ENCODE measurements at places on chromosomes 1 and 21.

- H3K4me1 ChIP-seq = peaks cover 30% of the 10 kb centered on the region
- H3K27ac ChIP-seq = no peak overlapping the region
- DNase-seq = no peak
- H3K36me3 ChIP-seq = no peaks in the 10 kb centered on the region
- H3K4me3 ChIP-seq = no peak overlapping the region
Observed at GRCh38 chr1:205593967-205594366, 37.8 kb downstream of the ELK4 start.

DNA sequence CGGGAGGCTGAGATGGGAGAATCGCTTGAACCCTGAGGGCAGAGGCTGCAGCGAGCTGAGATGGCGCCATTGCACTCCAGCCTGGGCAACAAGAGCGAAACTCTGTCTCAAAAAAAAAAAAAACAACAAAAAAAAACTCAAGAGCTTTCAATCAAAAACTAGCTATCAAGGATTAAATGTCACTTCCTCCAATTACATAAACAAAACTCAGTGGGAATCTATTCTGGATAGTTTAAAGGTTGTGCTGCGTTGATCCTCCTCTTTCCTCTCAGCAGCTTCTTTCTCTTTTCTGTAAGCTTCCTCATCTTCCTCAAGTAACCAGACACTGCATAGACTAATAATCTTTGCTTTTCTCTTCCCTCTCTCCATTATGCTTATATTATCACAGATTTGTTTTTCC is 20.7 kb downstream of the EIF4G3 start:
- no peak overlapping the region for H3K27ac ChIP-seq
- DNase-seq = no peak
- no peaks in the 10 kb centered on the region for H3K36me3 ChIP-seq
- H3K27me3 ChIP-seq = no peaks in the 10 kb centered on the region
- H3K4me3 ChIP-seq = no peak overlapping the region

GRCh38 chr1:201649761-201650622 is 111.1 kb downstream of the NAV1 start:
- peak; percentile 65 for DNase-seq
- no peaks in the 10 kb centered on the region for H3K36me3 ChIP-seq
- H3K27ac ChIP-seq = peak overlapping the region; percentile 50
- no peaks in the 10 kb centered on the region for H3K27me3 ChIP-seq
- peak overlapping the region; percentile 49 for H3K4me3 ChIP-seq

DNA sequence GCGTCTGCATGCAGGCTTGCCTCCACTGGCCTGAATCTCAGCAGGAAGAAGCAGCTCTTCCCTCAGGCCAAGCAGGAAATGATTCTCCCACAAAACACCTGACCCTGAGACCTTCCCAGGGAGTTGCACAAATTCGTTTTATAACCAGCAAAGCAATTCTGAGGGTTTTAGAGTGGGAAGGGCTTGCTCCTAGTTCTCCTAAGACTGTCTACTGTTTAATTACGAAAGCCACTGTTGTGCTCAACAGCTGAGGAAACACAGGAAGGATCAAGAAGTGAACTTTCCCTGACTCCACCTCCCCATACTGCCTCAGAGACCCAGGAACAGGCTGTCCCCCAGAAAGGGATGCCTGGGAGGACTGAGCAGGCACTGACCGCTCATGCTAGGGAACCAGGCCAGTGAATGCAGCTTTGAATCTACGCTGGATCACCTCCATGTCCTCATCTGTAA is 37.0 kb upstream of the PUM1 start:
- H3K4me1 ChIP-seq = no peaks in the 10 kb centered on the region
- no peak overlapping the region for H3K27ac ChIP-seq
- H3K36me3 ChIP-seq = no peaks in the 10 kb centered on the region

DNA sequence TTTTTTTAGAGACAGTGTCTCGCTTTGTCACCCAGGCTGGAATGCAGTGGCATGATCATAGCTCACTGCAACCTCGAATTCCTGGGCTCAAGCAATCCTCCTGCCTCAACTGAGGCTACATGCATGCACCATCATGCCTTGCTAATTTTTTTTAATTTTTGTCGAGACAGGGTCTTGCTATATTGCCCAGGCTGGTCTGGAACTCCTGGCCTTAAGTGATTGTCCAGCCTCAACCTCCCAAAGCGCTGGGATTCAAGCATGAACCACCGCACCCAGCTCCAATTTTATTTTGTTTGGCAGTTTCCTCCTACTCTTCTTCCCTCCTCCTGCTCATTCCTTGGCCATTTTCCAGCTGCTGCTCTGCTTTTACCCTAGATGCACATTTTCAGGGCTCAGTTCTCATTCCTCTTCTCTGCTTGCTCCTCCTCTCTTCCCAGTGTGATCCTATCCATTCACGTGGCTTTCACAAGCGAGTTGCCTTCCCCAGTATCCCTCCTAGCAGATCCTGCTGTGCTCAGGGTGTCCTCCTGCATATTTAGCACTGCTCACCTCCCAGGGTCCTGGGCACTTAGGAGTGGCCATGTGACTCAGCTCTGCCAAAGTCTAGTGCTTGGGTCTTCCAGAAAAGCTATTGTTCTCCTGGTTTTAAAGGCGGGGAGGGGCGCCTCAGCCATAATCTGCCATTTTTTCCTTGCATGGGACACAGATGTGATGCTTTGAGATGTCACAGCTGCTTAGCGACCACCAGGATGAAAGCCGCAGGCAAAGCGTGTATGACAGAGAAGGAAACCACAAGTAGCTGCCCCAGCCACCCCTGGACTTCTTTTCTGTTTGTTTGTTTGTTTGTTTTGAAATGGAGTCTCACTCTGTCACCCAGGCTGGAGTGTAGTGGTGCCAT is 33.7 kb downstream of the PSEN2 start:
- H3K36me3 ChIP-seq = no peaks in the 10 kb centered on the region
- DNase-seq = no peak
- H3K4me1 ChIP-seq = no peaks in the 10 kb centered on the region
- no peak overlapping the region for H3K27ac ChIP-seq
- H3K27me3 ChIP-seq = no peaks in the 10 kb centered on the region

All from endothelial cell of umbilical vein (primary cell).